Progenitor cell of endocrine pancreas (in vitro differentiated cells): ENCODE measurements at places on chromosomes 6 and 20.

- H3K4me3 ChIP-seq, result peak overlapping the region; percentile 26
- peaks cover 39% of the 10 kb centered on the region for H3K4me1 ChIP-seq
- H3K27me3 ChIP-seq, result no peaks in the 10 kb centered on the region
- peak overlapping the region; percentile 41 for H3K27ac ChIP-seq
Observed at GRCh38 chr20:53660078-53660909, 66.7 kb upstream of the ZNF217 start.

- no peaks in the 10 kb centered on the region for H3K4me1 ChIP-seq
- H3K27ac ChIP-seq, result no peak overlapping the region
- H3K4me3 ChIP-seq, result no peak overlapping the region
- no peaks in the 10 kb centered on the region for H3K36me3 ChIP-seq
Observed at GRCh38 chr6:156183678-156184077, 593.5 kb upstream of the ARID1B start.

DNA sequence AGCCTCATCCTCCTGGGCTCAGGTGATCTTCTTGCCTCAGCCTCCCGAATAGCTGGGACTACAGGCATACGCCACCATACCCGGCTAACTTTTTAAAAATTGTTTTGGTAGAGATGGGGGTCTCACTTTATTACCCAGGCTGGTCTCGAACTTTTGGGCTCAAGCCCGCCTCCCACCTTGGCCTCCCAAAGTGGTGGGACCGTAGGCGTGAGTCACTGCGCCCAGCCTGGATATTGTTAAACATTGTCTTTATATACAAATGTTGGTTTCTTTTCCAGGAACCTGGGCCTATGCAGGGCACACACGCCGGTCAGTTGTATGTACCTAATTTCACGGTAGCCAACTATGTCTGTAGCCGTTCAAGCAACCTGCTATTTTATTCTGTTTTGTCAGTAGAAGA, 60.1 kb downstream of the SYNJ2 start:
- H3K4me3 ChIP-seq, result no peak overlapping the region
- H3K27ac ChIP-seq, result peak overlapping the region; percentile 89
- no peak for DNase-seq
- H3K36me3 ChIP-seq, result peaks cover 9% of the 10 kb centered on the region
- peaks cover 34% of the 10 kb centered on the region for H3K4me1 ChIP-seq

DNA sequence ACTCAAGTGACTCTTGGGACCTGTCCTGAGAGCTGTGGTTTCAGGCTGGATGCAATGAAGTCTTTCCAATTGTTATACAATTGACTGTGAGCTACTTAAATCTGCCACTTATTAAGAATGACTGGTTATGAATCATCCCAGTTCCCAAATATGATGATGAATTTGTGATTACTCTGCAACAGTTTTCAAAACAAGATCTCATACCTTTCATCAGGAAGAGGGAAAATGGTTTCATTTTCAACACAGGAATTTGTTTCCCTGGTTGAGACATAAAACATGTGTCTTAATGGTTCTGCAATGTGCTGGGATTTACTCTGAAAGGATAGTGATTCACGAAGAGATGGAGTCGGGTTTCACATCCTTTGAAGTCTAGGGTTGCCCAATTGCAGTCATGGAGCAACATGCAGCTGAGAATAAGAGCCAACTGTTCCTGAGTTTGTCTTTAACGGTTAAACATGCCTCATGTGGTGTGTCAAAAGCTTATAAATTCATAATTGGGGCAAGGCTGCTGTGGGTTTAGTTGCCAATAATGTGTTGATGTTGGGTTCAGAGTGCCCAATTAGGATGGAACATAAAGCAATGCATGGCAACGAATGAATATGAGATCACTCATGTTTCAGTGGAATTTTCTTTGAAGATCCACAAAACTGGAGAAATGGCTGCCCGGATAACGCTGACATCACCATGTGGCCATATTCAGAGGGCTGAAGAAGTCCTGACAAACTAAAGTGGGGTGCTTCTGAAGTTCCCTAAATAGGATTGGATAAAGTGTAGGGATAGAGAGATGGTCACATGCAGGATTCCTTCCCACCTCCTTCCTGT, 41.0 kb downstream of the CYP24A1 start:
- no peaks in the 10 kb centered on the region for H3K4me1 ChIP-seq
- no peak for DNase-seq
- no peaks in the 10 kb centered on the region for H3K36me3 ChIP-seq

DNA sequence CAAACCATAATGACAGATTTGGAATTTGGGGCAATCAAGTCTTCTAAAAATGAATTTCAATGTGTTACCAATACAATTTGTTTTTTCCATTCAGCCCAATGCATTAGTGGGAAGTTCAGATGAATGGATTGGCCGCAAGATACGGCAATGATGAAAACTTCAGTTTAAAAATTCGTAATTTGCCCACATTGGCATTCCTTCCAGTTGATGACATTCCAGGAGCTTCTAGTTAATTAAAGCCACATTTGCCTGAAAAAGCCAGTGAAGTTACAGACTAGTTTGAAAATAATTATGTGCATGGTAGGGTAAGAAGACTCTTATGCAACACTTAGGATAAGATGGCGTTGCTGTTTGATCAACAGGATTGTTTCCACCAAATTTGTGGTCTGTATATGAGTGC, 46.2 kb downstream of the NHLRC1 start:
- no peaks in the 10 kb centered on the region for H3K36me3 ChIP-seq
- no peak for DNase-seq
- H3K27me3 ChIP-seq, result no peaks in the 10 kb centered on the region
- H3K4me3 ChIP-seq, result no peak overlapping the region
- no peaks in the 10 kb centered on the region for H3K4me1 ChIP-seq

GRCh38 chr6:42390228-42390934, 61.3 kb downstream of the TRERF1 start:
- H3K27me3 ChIP-seq, result no peaks in the 10 kb centered on the region
- H3K4me3 ChIP-seq, result no peak overlapping the region
- H3K27ac ChIP-seq, result no peak overlapping the region

- H3K27me3 ChIP-seq, result no peaks in the 10 kb centered on the region
- H3K4me3 ChIP-seq, result no peak overlapping the region
- no peak for DNase-seq
- H3K36me3 ChIP-seq, result peaks cover 41% of the 10 kb centered on the region
Observed at GRCh38 chr20:57369596-57369995, 18.5 kb downstream of the RAE1 start.

GRCh38 chr6:132973514-132973993, 159.2 kb downstream of the RPS12 start:
- H3K4me1 ChIP-seq, result peaks cover 3% of the 10 kb centered on the region
- no peak overlapping the region for H3K27ac ChIP-seq
- H3K4me3 ChIP-seq, result no peak overlapping the region
- DNase-seq, result no peak
- H3K36me3 ChIP-seq, result no peaks in the 10 kb centered on the region
- peaks cover 21% of the 10 kb centered on the region for H3K27me3 ChIP-seq

DNA sequence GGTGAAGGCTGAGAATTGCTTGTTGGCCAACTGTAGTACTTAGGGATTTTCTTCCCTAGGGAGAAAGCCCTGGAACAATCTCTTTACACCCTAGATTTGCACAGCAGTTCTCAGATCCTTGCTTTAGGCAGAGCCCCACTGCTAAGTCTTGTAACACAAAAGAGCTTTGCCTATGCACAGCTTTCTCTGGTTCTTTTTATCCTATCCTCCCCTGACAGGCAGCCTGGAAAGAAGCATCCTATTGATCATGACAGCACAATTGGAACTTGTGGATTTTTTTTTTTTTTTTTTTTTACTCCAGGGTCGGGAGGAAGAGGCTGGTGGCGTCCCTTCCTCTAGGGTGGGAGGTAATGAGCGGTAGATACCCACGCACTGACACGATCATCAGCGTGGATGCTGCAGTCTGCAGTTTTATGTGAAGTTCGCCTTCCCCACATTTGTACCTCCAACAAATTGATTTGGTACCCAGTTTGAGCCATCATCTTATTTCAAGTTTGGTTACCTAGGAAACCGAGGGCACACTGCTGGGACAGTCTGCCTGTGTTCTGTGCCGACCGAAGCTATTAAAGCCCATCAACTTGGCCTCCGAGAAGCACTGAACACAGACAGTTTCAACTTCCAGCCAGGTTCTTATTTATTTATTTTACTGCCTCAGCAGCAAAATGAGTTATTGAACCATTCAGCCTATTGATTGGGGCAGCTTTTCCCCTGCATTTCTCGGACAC, 110.1 kb downstream of the NRN1 start:
- H3K27ac ChIP-seq, result no peak overlapping the region
- no peak overlapping the region for H3K4me3 ChIP-seq

DNA sequence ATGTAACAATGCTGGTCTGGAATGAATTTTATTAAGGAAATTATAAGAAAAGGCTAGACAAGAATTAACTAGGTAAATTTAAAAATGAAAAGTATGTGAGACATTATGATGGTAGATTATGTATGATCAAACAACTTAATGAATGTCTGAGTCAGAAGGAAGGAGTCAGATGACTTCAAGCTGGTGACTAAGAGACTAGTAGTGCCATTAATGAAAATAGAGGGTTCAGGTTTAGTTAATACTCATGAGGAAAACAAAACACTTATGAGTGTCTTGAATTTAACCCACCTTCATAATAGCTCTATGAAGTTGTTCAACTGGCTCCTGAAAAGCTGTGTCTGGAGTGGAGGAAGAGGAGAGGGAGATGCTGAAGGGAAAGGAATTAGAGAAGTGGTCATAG, 256.3 kb downstream of the ADGRB3 start:
- no peaks in the 10 kb centered on the region for H3K27me3 ChIP-seq
- no peaks in the 10 kb centered on the region for H3K4me1 ChIP-seq
- H3K27ac ChIP-seq, result no peak overlapping the region

DNA sequence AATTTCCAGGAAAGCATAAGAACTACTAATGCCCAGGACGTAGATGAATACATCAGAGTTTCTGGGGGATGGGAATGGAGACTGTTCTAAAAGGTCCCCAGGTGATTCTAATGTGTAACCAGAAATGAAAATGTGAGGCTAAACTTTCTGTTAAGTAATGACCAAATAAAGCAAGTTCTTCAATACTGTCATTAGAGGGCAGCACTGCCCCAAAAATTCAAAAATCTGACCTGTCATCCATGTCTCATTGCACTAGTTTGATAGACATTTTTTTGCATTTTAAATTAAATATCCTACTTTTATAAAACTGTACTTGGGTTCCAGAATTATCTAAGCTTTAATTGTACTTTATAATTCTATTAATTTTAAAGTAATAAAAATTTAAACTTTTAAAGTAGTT, 94.9 kb downstream of the RFX6 start:
- H3K36me3 ChIP-seq, result no peaks in the 10 kb centered on the region
- H3K4me3 ChIP-seq, result no peak overlapping the region
- peaks cover 10% of the 10 kb centered on the region for H3K4me1 ChIP-seq
- H3K27ac ChIP-seq, result peak overlapping the region; percentile 74

GRCh38 chr6:160190973-160191372, 67.6 kb downstream of the SLC22A2 start:
- H3K36me3 ChIP-seq, result peaks cover 4% of the 10 kb centered on the region
- H3K27me3 ChIP-seq, result no peaks in the 10 kb centered on the region
- H3K4me1 ChIP-seq, result no peaks in the 10 kb centered on the region
- no peak for DNase-seq
- no peak overlapping the region for H3K27ac ChIP-seq

DNA sequence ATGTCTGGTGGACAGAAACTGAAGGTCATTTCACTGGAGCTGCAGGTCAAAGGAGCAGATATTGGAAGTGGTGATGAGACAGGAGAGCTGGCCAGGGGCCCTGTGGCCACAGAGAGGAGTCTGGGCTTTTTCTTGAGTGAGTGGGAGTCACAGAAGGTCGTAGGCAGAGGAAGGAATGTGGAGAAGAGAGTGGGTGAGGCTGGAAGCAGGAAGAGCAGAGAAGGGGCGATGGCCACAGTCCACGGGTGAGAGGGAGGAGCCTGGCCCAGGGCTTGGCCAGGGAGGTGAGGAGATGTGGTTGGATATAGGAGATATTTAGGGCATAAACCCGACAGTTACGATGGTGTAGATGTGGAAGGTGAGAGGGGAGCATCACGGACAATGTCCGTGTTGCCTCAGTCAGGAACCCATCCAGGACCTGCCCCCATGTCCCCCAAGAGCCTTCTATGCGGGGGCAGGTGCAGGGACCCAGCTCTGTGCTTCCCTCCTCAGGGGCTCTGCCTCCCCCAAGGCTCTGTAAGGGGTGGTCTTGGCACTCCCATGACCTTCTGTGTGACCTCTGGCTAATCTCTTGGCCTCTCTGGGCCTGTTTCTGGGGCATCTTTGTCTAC, 150.5 kb upstream of the PTPN1 start:
- peaks cover 6% of the 10 kb centered on the region for H3K4me1 ChIP-seq
- H3K4me3 ChIP-seq, result no peak overlapping the region

DNA sequence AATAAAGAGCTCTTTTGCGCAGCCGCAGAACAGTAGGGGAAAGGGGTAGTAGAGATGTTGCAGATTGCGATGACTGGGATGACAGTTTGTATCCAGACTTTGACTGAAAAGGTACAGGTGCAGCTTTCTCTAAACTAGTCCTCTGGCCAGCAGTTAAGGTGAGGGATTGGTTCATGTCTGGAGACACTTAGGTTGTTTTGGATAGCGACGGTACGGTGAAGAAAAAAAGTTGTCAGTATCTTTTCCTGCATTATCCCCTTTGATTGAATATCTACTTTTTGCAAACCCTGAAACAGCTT, 537 bp downstream of the PRR3 start:
- H3K27me3 ChIP-seq, result no peaks in the 10 kb centered on the region
- H3K27ac ChIP-seq, result peak overlapping the region; percentile 99
- no peak for DNase-seq
- H3K4me3 ChIP-seq, result peak overlapping the region; percentile 96

GRCh38 chr6:45857827-45858226, 157.8 kb downstream of the CLIC5 start:
- DNase-seq, result no peak
- peaks cover 13% of the 10 kb centered on the region for H3K27me3 ChIP-seq
- no peak overlapping the region for H3K27ac ChIP-seq
- H3K4me1 ChIP-seq, result peaks cover 1% of the 10 kb centered on the region

GRCh38 chr6:68572525-68572924, 62.6 kb upstream of the ADGRB3 start:
- H3K36me3 ChIP-seq, result no peaks in the 10 kb centered on the region
- no peak for DNase-seq

GRCh38 chr6:17450832-17451231, 57.4 kb downstream of the CAP2 start:
- H3K27me3 ChIP-seq, result no peaks in the 10 kb centered on the region
- no peaks in the 10 kb centered on the region for H3K4me1 ChIP-seq
- no peak overlapping the region for H3K4me3 ChIP-seq
- H3K27ac ChIP-seq, result no peak overlapping the region
- no peak for DNase-seq

- H3K4me1 ChIP-seq, result peaks cover 17% of the 10 kb centered on the region
- peak overlapping the region; percentile 85 for H3K27ac ChIP-seq
- peaks cover 12% of the 10 kb centered on the region for H3K27me3 ChIP-seq
- peak overlapping the region; percentile 42 for H3K4me3 ChIP-seq
- peak; percentile 10 for DNase-seq
- H3K36me3 ChIP-seq, result no peaks in the 10 kb centered on the region
Observed at GRCh38 chr6:113564371-113565171, 292.6 kb upstream of the MARCKS start.

GRCh38 chr6:37209461-37210205, 39.7 kb downstream of the PIM1 start:
- H3K27ac ChIP-seq, result no peak overlapping the region
- no peaks in the 10 kb centered on the region for H3K36me3 ChIP-seq
- H3K27me3 ChIP-seq, result peaks cover 11% of the 10 kb centered on the region
- no peaks in the 10 kb centered on the region for H3K4me1 ChIP-seq
- no peak overlapping the region for H3K4me3 ChIP-seq
